Activated CD8-positive, alpha-beta memory T cell treated with anti-CD3 and anti-CD28 coated beads for 4 hours (primary cell): ENCODE measurements at places on chromosomes 2 and 18.

GRCh38 chr2:25528173-25528572 is 145.2 kb downstream of the DTNB start:
- no peak for DNase-seq

DNA sequence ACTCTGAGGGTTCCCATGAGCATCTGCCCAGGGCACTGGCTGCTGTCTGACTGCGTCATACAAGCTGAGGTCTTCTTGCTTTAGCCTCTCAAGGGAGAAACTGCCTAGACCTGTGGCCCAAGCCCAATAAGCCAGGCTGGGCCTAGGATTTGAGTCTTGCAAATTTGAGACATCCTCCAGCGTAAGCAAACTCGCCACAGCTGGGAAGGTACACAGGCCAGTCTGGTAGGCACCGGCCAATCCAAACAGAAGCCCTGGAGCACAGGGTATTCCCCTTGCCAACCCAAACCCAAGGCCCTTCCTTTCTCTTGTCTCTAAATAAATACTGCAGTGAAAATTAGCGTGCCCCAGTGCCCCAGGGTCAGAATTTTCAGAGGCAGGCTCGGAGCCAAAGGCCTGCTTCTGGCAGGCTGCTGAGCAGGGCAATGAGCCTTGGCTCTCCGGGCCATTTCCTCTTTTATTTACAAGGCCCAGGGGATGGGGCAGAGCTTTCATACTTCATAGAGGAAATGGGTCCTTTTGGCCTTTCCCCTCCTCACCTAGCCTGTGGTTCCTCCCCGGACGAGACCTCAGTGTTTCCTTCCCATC is 33.3 kb downstream of the POLR1A start:
- no peak for DNase-seq

GRCh38 chr2:20609349-20609994 is 41.4 kb downstream of the HS1BP3 start:
- no peak for DNase-seq

DNA sequence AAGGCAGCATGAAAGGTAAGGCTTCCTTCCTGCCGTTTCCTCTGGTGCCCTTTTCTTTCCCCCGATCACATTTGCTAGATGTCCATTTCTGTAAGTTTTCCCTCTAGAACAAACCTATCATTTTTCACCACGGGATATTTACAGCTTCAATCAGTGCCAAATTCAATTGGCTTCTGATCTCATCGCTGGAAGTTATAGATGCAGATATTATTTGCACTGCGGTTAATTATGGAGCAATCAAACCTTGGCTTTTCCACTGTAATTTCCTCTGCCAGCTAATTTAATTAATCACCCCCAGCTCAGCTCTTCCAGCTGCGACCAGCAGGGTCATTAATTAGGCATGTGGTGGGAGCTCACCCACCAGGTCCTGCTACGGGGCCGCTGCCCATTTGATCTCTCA is 86.1 kb downstream of the GBX2 start:
- no peak for DNase-seq

GRCh38 chr2:165572151-165572550 is 102.7 kb downstream of the CSRNP3 start:
- DNase-seq, result no peak

DNA sequence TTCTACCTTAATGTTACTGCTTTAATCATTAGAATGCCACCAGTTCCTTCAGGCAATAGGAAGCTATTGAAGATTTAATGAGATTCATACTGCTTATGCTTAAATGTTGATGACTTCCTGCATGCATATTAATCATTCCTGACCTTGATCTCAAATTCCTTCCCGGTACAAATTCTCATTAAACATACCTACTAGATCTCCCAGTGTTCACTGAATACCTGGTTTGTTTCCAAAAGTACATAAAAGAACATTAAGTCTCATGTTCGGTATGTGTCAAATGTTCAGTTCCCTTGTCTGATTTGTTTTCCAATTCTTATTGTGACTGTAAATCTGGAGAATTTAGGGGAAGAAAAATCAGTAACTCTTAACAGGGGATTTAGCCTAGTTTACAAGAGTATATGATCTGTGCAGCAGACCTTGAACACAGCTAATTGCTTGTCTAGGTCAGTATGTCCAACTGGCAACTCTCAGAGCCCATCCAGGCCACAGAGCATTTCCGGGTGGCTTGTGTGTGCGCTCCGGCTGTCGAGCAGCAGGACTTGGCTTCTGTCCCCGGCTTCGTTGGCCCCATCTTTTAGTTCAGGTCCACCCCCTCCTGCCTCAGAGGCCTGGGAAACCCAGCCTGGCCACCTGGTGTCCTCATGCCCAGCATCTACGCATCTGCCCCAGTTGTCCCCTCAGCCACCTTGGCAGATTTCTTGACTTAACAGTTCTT is 13.1 kb downstream of the METAP1D start:
- no peak for DNase-seq
